ENCODE measurements at places on chromosomes 12 and 14.

- DNase-seq: no peak
Observed at GRCh38 chr12:12804432-12804886, 8.7 kb upstream of the DDX47 start.

GRCh38 chr14:83908419-83908818 lies 1621.5 kb upstream of the FLRT2 start:
- DNase-seq: no peak

DNA sequence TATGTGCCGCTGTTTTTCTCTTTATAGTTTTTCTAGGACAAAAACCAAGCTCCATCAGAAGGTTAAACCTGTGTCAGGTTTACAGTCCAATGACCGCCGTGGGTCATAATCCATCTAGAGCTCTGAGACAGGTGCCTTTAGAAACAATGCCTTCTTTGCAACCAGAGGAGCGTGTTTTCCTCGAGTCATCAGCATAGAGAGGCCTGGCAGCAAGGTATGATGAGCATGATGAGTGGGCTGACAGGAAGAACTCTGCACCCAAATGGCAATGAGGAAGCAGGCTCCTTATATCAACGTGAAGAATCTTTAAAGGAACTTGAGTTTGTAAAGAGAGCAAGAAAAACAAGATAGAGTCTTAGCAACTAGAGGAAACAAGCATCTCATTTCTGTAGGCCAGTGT lies 60.5 kb upstream of the NUDT4 start:
- no peak for DNase-seq

GRCh38 chr12:131867891-131868675 lies 26.3 kb upstream of the ULK1 start:
- DNase-seq: no peak

GRCh38 chr12:89080793-89081465 lies 271.4 kb downstream of the DUSP6 start:
- DNase-seq: no peak

DNA sequence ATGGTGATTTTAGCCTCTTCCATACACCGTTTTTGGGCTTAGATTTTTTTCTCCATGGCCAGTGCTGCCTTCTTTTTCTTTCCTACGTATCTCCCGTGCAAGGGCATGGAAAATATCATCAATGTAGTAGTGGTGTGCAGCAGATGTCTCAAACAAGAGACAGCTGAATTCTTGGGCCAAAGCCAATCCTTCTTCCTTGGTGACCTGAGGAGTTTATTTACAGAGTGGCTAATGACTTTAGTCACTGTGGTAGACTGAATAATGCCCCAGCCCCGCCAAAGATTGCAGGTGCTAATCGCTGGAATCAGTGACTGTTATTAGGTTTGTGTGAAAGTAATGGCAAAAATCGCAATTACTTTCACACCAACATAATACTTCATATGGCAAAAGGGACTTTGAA lies 235.5 kb upstream of the NOS1 start:
- no peak for DNase-seq

- no peak for DNase-seq
Observed at GRCh38 chr12:71683633-71684032, 2.2 kb upstream of the TMEM19 start.

DNA sequence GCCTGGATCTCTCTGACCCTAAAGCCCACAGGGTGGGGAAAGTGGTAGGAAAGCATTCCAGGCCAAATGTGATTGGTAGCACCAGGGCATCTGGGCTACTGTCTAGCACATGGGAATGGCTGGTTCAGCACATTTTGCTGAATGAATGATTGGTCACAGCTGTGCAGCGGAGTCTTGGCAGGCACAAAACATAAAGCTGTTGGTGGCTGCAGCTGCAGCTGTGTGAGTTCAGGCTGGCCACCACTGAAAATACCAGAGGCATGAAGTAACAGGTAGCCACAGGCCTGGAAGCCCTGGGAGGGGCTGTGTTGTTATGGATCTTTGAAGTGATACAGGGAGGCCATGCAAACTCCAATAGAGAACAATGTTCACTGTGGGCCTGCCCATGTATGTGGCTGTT lies 72.7 kb downstream of the MYRFL start:
- DNase-seq: no peak
